ENCODE measurements at places on chromosomes 12 and 14. TPM values are rescaled to one million over a fixed set of nuclear protein-coding genes. Genes with fewer than 3 reads are reported as not detected.

The SLCO1C1 gene
- polyA plus RNA-seq, result not detected

The CCDC38 gene
- polyA plus RNA-seq, result 0.12 TPM

The DTX1 gene
- 8.7 TPM for polyA plus RNA-seq

The P2RX7 gene
- polyA plus RNA-seq, result 0.10 TPM

The ADCY4 gene
- 0.32 TPM for polyA plus RNA-seq

The TAS2R8 gene
- not detected for polyA plus RNA-seq

The LBHD2 gene
- not detected for polyA plus RNA-seq

The FKBP4 gene
- polyA plus RNA-seq, result 29.8 TPM

The GPX2 gene
- not detected for polyA plus RNA-seq

The SERPINA12 gene
- polyA plus RNA-seq, result not detected

The MORN3 gene
- polyA plus RNA-seq, result not detected

The PPHLN1 gene
- polyA plus RNA-seq, result 175 TPM

The DNAJC22 gene
- polyA plus RNA-seq, result not detected
